ENCODE measurements at places on chromosomes 2 and 18.

- no peak for DNase-seq
Observed at GRCh38 chr2:98458207-98458606, 13.5 kb downstream of the INPP4A start.

DNA sequence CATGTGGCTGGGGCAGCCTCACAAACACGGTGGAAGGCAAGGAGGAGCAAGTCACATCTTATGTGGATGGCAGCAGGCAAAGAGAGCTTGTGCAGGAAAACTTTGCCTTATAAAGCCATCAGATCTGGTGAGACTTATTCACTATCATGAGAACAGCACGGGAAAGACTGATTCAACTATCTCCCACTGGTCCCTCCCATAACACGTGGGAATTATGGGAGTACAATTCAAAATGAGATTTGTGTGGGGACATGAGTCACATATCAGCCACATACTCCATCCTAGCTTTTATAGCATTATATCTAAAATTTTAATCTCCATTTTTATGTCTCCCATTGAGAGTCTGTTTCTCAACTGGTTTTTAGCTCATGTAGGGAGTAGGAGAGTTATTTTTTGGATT, 45.7 kb downstream of the ICOS start:
- no peak for DNase-seq

DNA sequence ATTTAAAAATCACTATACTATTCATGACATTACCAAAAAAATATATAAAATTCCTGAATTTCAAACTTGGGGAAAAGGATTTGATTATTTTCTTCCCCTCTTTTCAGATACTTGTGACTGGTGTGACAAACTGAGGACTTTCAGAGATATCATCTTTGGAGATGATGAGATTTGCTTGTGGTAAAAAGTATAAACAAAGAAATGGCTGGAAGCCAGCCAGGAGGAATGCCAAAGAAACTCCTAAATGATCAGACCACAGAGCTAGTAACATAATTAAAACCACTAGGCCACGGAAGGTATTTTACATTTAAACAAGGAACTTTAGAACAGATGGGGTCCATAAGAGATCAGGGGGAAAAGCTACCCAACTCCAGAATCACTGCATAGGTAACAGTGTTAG, 58.7 kb downstream of the PIGN start:
- DNase-seq: no peak

- DNase-seq: no peak
Observed at GRCh38 chr2:174787487-174788205, 23.4 kb upstream of the CHRNA1 start.

- no peak for DNase-seq
Observed at GRCh38 chr2:53220969-53221368, 546.6 kb upstream of the CHAC2 start.

GRCh38 chr2:65456064-65456463, 23.7 kb upstream of the SPRED2 start:
- no peak for DNase-seq

- no peak for DNase-seq
Observed at GRCh38 chr2:52961403-52961802, 806.2 kb upstream of the CHAC2 start.
